Activated T-helper 2 cell treated with anti-CD3 and anti-CD28 coated beads, Interferon-gamma antibody, Interleukin-2, Interleukin-4, amounts not matched to agents 10 μg/mL and 5 μg/mL and 100 μg/mL, durations not matched to agents 14 hours and 24 hours and 36 hours (primary cell): ENCODE measurements at places on chromosomes 6 and 20. TPM values are rescaled to one million over a fixed set of nuclear protein-coding genes. Genes with fewer than 3 reads are reported as not detected.

Gene CD93
- 1.9 and 2.0 TPM in 2 replicates for total RNA-seq

DNA sequence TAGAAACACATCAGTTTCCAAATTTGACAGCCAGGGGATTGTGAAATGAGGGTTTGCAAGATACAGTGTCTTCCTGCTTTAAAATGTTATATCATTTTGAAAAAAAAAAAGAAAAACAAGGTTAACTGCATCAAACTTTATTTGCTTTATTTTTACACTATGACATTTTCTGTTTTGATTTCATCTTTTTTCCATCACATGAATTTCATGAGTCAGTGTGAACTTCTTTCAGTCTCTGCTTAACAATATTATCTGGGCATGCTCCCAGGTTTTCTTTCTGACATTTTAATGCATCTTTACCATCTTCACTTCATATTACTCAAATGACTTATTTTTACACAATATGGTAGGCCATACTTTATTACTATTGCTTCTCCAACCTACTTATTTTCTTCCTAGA lies 1.9 kb downstream of the NCOA7 start:
- H3K4me1 ChIP-seq: peaks cover 54% of the 10 kb centered on the region
- no peaks in the 10 kb centered on the region for H3K27me3 ChIP-seq
- peaks cover 28% of the 10 kb centered on the region for H3K36me3 ChIP-seq
- H3K27ac ChIP-seq: peak overlapping the region; percentile 74
- DNase-seq: no peak

DNA sequence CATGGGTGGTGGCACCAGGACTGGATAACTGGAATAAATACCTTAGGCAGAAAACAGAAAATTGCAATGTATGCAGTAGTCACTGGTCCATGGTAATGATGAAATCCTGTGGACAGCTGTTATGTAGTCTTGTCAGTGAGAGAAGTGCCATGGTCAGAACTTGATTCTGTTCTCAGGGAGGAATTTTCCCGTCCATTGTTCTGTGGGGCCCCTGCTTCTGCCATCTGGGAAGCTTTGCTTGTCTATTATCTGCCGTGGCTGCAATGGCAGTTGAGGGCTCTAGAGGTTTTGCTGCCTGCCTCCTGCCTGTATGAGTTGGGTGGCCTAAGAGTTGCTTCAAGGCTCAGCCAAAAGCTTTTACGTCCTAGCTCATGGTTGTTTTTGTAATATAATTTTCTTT lies 126.8 kb upstream of the SLC35B3 start:
- DNase-seq: no peak
- no peak overlapping the region for H3K27ac ChIP-seq
- no peaks in the 10 kb centered on the region for H3K36me3 ChIP-seq
- H3K4me1 ChIP-seq: no peaks in the 10 kb centered on the region
- H3K27me3 ChIP-seq: no peaks in the 10 kb centered on the region

DNA sequence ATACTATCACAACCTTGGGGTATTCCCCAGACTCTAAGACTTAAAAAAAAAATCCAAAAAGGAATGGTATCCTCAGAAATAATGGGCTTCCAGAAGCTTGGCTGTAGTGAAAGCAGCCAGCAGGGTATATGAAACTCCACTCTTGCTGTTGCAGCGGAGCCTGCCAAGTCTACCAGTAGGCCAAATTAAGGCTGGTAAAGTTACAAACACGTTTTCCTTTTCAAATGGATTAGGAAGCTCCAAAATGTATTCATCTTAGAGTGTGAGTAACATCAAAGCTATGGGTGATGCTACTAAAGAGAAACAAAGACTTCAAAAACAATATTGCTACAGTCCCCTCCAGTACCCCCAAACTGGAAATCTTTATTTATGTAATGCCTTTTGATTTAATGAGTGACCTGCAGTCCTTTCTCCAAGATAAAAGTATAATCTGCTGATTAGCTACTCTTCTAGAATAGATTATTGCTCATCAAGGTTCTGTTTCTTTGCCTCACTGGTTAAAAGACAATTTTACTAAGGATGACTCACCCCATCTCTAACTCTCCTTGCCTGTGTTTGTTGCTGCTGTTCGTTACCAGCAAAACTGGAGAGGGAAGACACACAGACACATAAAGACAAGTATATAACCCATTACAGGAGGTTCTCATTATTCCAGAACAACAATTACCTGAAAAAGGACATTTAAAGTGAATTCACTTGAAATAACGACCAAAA lies 84.9 kb downstream of the BTBD9 start:
- no peak overlapping the region for H3K4me3 ChIP-seq
- H3K4me1 ChIP-seq: no peaks in the 10 kb centered on the region
- H3K27ac ChIP-seq: no peak overlapping the region

- H3K27me3 ChIP-seq: no peaks in the 10 kb centered on the region
- peak overlapping the region; percentile 98 for H3K27ac ChIP-seq
- peak overlapping the region; percentile 93 for H3K4me3 ChIP-seq
- peak; percentile 31 for DNase-seq
Observed at GRCh38 chr6:163460307-163460782, 45.8 kb downstream of the QKI start.

DNA sequence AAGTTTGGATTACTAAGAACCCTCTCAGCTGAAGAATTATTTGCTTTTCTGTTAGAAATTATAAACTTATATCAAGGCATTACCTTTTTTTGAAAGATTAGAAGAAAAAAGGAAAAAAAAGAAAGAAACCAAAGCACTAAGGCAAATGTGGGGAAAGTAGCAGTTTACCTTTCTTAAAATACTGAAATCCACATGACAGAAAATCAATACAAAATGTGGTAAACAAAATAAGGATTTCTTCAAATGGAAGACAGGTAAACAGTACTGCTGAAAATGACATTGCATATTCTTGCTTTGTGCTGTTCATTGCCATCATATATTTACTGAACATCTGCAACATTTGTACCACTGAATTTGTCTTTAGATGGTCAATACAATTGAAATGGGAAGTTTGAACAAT lies 411.2 kb upstream of the PLCB4 start:
- no peak overlapping the region for H3K27ac ChIP-seq
- H3K4me3 ChIP-seq: no peak overlapping the region
- no peaks in the 10 kb centered on the region for H3K4me1 ChIP-seq

GRCh38 chr6:112372226-112372806 lies 25.2 kb downstream of the RFPL4B start:
- H3K4me3 ChIP-seq: no peak overlapping the region
- peaks cover 13% of the 10 kb centered on the region for H3K27me3 ChIP-seq
- H3K4me1 ChIP-seq: no peaks in the 10 kb centered on the region
- H3K27ac ChIP-seq: no peak overlapping the region

Gene GMPR
- total RNA-seq: 1.0 and 1.1 TPM in 2 replicates
